Activated naive CD4-positive, alpha-beta T cell (primary cell): ENCODE measurements at places on chromosomes 1 and 21.

DNA sequence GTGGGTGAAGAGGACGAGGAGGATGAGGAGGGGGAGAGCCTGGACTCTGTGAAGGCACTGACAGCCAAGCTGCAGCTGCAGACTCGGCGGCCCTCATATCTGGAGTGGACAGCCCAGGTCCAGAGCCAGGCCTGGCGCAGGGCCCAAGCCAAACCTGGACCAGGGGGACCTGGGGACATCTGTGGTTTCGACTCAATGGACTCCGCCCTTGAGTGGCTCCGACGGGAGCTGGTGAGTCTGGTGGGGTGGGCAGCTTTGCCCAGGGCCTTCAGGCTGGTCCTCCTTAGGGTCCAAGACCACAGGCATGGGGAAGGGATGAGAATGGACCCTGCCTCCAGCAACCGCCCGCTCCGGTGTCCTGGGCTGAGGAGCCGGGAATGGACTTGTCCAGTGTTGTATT, 430 bp downstream of the FAM167B start:
- DNase-seq, result no peak

DNA sequence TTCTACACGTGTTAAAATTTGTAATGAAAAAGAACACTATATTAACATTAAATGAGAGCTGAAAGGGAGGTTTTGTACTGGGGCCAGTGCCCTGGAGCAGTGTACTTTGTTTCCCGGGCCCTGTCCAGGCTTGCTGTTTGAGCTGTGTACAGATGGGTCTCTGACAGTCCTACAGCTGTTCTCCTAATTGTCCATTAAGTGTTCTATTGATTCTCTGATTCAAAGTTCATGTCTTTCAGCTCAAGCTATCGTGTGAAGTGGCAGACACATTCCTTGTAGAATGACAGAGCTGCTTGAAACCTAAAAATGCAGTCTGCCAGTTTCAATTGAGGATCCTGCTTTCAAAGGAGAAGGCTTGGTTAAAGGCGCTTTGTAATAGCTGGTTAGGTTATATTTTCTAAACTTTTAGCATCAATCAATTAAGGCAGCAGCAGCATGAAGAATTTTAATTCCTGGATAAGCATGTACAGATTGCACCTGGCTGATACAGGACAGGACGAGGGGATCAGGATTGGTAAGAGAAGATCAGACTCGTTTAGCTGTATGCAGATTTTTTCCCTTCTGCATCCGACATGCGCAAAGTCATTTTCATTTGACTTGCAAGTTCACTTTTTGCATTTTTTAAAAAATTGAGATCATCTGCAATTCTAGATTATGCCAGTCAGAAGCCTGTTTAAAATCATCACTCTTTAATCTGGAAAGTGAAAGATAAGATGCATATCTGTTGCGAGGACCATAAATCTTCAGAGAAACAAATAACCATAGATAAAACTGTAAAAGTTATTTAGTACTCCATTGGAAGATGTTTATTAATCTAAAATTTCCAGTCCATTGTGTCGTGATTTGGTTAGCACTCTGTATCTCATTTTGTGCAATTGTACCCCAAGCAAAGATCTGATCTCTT, 98.5 kb downstream of the ATG4C start:
- DNase-seq, result no peak

DNA sequence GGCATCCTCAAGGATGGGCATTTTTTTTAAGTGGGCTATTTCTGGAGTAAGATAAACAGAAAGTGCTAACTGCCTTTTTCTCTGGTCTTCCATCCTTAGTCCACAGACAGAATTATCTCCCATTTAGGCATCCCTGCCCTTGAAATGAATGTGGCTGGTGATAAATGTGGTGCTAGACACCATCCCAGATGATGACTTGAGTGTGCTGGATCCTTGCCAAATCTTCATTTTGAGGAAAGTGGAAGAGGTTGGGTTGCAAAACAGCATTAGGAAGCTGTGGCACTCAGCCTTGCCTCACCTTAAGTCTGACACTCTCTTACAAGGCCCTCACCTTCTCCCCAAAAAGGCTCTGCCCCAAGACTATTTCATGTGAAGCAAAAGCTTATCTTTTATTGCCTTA, 19.2 kb downstream of the MAB21L3 start:
- no peak for DNase-seq

GRCh38 chr1:196481616-196482015, 126.6 kb downstream of the KCNT2 start:
- DNase-seq, result no peak

GRCh38 chr1:59105548-59106507, 191.1 kb upstream of the FGGY start:
- DNase-seq, result no peak

DNA sequence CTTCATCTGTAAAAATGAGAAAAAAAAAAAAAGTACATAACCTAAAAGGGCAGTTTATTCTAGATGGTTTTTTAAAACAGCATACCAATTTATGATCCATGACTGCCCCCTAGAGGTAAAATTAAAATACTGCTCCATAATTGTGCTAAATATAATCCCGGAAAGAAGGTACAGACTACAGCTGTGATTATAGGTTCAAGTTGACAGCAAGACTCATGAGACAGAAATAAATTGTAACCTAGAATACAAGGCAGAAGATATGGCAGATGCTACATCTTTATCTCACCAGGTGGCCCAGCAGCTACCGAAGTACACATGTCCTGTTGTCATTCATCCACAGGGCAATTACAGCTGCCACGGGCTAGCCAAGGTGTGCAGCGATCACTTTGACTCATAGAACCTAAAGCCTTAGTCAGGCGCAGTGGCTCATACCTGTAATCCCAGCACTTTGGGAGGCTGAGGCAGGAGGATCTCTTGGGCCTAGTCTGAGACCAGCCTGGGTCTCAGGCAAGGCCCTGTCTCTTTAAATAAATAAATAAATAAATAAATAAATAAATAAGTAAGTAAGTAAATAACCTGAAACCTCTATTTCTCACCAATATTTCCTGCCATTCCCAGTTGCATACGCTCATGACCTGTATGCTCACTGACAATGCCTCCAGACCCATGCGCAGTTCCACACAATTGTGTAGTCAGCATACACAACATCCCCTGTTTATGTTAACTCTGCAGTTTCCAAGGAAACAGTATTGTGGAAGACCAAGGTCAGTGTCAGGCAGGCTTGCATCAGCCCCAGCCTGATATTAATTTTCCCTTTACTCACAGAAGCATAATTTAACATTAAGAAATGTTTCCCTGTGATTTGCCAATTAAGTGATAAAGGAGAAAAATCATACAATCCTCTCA, 18.3 kb upstream of the PPIE start:
- no peak for DNase-seq

- DNase-seq, result no peak
These were observed 219.8 kb upstream of the DUSP10 start for GRCh38 chr1:221961532-221962292.

DNA sequence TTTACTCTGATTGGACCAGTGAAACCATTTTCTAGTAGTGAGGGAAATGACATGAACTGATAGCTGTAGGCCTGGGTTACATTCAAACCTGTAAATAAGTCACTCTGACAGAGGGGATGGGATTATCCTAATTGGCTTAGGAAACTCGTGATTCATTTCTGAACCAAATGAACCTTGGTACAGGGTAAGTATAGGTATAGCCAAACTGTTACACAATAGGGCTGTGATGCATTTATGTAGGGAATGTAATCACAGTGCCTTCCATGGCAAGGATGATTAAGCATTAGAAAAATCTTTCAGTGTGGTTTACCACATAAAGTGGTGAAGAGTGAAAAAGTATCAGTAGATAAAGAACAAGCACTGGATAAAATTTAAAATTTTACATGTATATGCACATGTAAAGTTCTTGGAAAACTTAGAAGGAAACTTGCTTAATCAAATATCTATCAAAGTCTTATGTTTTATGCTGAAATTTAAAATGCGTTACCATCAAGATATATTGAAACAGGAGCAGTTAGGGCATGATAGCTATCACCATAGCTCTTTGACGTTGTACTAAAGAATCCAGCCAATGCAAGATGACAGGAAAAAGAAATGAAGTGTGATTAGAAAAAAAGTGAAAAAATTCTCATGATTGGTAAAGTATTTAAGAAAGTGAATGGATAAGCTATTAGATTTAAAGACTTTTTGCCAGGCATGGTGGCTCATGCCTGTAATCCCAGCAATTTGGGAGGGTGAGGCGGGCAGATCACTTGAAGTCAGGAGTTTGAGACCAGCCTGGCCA, 63.0 kb downstream of the RABGAP1L start:
- no peak for DNase-seq

GRCh38 chr1:161054805-161055204, 9.0 kb upstream of the USF1 start:
- DNase-seq, result no peak

DNA sequence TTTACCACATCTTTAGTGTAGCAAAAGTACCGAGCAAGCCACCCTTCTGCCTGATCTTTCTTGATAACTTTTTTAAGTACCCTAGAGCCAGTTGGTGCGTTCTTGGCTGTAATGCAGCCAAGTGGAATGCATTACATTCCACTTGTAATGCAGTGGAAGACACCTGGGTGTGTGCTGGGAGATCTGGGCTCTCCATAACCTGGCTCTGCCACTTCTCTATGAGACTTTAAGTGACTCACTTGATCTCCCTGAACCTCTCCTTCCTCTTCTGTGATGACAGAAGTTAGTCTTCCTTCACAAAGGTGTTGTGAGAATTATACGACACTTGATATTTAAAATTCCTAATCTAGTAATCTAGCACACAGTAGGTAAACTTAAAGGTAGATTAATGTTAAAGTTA, 35.3 kb upstream of the NFIA start:
- no peak for DNase-seq

- DNase-seq, result no peak
These were observed 167.3 kb upstream of the C8B start for GRCh38 chr1:57132993-57133622.

GRCh38 chr1:241229216-241229615, 127.8 kb downstream of the RGS7 start:
- DNase-seq, result no peak

DNA sequence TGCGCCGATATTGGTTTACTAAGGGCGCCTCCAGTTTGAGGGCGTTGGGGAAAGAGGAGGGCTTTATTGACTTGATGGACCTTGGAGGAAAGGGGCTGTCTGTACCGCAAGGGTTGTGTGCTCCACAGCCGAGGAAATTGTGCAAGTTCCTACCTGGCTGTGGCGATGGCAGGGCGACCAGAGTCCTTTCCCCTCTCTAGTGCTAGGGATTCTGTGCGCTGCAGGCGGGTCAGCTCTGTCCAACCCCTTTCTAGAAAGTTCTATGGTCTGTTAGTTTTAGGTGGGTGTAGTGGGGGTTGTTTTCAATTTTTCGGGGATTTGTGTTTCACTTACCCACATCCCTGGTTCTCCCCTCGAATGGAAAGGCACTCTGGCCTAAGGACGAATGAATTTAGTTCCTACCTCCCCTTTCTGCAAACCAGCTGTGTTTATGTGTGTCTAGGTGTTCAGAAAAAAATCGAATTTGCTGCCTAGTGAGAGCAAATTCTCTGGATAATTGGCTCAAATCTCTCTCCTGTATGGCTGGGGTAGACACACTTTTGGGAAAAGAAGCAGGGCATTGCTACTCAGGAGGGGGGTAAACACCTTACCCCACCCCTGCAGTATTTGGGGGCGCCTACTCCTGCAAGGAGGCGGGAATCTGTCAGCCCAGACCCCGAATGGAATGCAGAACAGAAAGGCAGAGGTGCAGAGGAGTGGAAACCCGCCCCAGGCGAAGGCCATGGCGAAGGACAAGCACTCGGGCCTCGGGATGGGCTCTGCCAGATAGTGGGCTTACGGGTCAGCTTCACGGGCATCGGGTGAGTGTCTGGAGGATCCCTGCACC, 2.0 kb downstream of the DMBX1 start:
- no peak for DNase-seq

GRCh38 chr1:183674339-183674738, 21.2 kb upstream of the APOBEC4 start:
- DNase-seq, result no peak

DNA sequence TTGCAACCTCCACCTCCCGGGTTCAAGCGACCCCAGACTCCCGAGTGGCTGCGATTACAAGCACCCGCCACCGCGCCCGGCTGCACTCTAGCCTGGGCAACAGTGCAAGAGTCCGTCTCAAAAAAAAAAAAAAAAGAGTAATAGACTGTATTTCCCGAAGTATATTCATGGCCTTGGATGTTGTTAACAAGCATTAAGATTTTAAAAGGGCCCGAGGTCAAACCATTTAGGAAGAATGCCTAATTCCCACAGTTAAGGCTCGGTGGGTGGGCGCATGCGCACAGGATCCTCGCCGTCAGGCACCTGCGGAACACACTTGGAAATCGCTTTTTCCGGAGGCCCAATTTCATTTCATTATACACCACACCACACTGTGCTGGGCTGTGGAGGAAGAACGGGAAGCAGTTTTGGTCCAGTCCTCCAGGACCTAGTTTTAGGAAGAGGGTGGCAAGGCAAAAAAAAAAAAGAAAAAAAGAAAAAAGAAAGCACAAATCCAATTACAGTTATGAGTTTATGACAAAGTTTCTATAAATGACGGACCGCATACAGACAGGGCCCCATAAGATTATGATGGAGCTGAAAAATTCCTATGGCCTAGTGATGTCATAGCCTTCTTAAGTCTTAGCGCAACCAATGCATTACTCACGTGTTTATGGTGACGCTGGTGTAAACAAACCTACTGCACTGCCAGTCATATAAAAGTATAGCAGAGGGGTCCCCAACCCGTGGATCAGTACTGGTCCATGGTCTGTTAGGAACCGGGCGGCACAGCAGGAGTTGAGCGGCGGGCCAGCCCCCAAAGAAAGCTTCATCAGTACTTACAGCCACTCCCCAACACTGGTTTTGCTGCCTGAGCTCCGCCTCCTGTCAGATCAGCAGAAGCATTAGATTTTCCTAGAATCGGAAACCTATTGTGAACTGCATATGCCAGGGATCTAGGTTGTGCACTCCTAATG, 38.2 kb downstream of the H3-3A start:
- no peak for DNase-seq

GRCh38 chr1:1889090-1889750, 1.7 kb downstream of the GNB1 start:
- DNase-seq, result no peak

- no peak for DNase-seq
These were observed 301.0 kb downstream of the GRIK1 start for GRCh38 chr21:29638761-29639327.
